ENCODE measurements at places on chromosomes 5 and 9.

DNA sequence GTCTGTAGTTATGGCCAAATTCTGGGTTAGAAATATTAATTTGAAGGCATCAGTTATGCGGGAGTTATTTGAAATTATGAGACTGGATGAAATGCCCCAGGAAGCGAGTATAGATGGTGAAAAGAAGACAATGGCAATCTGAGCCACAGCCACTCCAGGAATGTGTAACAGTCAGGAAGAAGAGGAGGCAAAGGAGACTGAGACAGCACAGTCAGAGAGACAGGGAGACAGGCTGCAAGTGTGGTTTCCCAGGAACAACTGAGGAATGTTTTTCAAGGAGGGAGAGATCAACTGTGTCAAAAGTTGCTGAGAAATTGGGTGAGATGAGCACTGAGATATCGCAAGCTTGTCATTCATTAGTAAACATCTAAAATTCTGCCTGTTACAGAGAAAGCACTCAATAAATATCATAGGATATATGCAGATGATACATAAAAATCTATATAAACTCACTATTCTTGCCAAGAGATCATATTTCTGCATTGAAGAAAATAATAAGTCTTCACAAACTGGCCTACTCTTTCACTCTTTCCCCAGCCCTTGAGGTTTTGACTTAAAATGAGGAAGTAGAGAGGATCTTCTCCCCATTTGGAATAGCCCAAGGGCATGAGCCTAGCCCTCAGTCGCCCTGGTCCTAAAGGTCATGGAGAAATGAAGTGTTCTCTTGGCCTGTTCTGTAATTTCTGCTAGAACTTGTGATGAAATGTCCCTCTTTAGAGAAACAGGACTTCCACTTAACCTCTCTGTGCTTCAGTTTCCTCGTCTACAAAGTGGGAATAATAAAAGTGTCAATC lies 48.5 kb upstream of the RLN1 start:
- DNase-seq = no peak

DNA sequence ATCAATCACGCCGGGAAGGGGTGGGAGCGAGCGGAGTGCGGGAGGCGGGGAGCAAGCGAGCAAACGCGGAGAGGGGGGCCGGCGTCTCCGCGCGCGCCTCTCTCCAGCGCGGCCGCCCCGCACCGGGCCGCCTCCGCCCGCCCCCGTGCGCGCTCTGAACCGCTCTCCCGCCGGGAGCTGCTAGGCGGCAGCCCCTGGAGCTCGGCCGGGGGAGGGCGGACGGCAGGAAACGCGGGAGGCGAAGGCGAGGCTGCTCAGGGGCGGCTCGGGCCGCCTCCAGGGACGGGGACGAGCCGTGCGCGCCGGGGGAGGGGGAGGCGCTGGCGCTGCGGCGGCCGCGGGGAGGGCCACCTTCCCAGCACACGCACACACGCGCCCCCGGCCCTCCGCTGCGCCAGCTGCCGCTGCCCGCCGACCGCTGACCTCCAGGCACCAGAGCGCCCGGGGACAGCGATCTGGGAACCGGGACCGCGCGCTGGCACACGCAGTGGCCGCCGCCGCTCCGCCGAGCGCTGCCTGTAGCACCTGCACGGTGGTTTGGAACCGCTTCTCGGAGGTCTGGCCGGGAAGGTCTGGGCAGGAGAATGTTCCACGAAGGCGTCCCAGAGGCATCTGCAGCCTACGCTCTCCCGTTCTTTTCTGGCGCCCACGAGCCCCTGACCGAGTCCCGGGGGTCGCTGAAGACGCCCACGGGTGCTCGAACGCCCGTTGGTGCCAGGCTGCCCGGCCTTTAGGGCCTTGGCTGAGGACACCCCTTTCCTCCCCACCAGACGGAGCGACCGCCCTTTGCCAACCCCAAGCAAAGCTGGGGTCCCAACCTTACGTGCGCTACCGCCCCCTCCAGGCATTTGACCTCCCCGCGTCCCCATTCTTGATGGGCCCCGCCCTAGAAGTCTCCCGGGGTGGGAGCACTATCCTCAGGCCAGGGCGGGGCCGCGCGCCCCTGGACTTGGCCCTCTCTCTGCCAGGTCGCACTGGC lies at the start of gene GABBR2:
TSS of gene GABBR2 (minus strand) at position 3 of the 979 bp plus-strand sequence. CDS start 198 bp downstream, outside the sequence.
- DNase-seq = no peak

- DNase-seq = peak; percentile 38
These were observed 108.2 kb downstream of the UBE2R2 start for GRCh38 chr9:33924978-33925797.

GRCh38 chr5:61177070-61177469 lies 14.8 kb upstream of the SMIM15 start:
- no peak for DNase-seq

- no peak for DNase-seq
These were observed 14.9 kb upstream of the LRRC14B start for GRCh38 chr5:176296-176823.

DNA sequence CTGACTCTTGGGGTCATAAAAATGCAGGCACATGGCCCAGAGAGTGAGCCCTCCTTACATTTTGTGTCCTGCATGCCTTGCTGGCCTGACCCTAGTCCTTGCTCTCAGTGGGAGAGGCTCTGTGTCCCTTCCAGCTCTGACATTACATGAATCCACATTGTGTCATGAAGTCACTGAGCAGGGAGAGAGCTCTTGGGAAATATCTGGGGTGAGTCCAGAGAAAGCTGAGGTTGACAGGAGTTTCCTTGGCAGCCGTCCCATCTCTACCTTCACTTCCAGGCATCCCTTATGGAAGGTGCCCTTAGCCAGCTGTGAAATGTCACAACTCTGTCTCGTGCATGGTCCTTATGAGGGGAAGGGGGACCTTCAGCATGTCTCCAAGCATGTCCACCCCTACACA lies 41.0 kb downstream of the FAT2 start:
- DNase-seq = no peak

DNA sequence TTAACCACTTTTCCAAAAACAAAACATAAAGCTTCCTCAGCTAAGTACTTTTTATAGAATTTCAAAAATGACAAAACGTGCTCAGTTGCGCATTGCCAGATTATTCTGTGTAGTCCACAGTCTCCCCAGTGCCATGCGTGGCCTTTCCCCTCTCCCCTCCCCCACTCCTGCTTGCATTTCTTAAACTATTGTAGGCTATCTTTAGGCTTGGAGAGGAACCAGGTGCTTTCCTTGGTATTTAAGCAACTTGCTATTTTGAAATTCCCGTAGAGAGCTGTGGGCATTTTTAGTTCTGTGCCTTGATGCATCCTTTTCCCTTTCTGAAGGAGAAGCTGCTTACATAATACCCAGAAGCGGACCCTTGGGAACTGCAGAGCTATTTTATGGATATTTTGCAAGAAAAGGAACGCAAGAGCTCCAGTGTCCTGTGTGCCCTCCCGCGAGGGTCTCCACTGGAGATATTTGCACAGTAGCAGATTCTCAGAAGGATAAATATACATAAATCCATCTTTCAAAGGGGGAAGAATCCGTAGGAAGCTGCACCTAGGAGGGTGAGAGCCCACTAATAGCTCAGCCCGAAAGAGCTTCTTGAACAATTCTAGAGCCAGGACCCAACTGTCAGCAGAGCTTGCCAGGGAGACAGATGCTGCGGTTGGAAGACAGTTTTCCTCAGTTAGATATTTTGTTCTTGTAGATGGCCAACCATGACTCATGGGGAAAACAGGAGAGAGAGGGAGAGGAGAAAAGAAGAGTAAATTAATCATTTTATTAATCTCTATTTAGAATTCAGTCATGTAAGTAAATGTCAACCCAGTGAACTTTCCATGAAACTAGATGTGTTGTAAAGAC lies 1298.3 kb upstream of the WWC1 start:
- peak; percentile 32 for DNase-seq

DNA sequence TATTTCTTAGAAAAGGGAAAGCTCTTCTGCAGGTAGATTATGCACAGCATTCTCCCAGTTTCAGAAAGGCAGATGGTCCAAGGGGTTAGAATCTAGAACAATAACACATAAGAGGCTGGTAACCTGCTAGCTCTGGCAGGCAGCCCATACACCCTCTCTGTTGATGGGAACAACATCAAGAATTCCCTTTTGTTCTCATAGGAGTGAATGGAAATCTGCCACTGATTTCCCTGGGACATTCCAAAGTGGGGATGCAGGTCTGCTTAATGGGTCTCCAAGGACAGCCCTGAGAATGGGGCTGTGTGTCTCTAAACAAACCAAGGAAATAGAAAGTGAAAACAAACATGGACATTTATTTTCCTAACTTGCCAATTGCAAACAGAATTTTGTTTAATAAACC lies 456.8 kb downstream of the EBF1 start:
- DNase-seq = peak; percentile 6

DNA sequence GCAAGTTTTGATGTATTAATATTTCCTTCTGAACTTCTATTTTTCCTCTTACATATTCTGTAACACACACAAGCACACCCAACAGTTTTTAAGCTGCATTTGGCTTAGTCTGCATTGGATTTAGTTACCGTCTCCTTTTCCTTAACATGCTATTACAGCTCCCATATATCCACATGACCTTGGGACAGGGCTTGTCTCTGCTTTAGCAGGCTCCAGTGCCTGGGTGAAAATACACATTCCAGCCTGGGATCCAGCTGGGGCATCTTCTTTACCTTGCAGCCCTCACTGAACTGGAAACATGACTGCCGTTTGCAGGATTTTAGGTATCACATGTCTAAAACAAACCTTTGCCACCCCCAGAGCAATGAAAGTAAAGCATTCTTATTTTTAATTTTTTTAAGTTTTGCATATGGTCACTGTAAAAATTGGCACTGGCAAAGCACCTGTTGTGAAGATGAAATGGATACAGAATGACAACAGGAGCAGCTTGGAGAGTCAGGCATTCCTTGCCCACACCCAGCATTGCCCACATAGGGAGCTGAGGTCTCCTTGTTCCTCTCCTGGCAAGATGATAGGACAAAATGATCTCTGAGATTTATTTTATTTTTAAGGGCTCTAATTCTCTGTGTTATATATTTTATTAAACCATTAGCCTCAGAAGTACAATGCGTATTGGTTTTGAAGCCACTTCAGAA lies 4.0 kb downstream of the GADD45G start:
- DNase-seq = no peak

DNA sequence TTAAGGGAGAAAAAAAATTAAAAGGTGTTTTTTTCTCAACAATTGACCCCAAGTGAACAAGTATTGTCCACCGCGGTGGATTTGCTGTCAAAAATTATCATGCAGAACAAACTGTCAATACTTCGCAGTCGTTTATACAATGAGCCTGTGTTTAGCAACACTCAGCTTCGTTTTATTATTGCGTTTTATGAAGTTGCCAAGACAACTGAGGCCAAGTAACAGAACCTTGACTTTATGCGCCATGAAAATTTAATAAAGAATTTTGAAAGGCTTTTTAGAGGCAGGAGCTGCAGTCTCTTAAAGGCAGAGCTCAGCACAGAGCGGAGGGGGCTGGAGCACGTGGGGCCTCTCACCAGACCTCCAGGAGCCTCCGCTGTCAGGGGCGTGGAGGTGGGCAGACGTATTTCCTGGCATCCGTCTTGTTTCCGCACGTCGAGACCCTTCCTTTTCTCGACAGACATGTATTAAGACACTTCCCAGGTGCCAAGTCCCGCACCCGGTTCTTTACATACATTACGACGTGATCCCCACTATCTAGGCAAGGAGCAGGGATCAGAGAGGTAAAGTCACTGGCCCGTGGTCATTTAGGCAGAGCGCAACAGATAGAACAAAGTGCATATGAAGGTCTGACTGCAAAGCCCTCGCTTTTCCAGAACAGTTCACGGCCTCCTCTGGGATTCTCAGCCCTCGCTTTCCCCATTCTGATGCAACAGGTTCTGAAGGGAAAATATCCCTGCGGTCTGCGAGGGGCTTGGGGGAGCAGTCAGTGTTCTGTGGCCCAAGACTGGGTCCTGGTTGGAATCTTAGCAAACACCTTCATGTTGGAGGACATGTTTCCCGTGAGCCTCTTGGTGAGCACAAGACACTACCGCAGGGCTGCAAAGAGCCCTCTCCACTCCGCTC lies 164.4 kb downstream of the DAB2IP start:
- DNase-seq = no peak

DNA sequence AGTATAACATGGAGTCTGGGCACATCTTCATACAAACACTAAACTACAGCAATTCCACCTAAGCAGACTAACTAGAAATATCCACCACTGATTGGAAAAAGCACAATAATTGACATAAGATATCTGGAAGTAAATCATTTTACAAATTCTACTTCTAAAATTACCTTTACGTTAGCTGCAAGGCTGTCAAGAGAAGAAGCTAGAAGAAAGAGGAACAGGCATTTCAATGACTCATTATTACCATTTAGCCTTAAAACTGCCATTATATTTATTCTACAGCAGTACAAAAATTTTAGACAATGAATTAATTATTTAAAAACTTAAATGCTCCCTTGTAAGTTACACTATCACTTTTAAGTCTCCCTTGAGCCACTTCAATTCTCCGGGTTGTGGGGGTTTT lies 43.4 kb upstream of the PLPP6 start:
- DNase-seq = no peak

DNA sequence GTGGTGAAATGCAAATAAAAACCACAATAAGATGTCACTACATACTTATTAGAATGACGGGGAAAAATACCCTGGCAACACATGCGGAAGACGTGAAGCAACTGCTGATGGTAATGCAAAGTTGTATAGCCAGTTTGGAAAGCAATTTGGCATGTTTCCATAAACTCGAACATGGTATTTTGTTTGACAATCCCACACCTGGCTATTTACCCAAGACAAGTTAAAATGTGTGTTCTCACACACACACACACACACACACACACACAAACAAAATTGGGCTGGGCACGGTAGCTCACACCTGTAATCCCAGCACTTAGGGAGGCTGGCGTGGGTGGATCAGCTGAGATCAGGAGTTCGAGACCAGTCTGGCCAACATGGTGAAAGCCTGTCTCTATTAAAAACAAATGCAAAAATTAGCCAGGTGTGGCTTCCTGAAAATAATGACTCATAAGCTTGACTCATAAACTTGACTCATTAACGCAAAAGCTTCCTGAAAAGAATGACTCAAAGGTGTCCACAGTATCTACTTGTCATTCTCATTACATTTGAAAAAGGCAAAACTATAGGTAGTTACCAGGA lies 456.5 kb downstream of the CDH18 start:
- DNase-seq = no peak

- no peak for DNase-seq
These were observed 3.2 kb upstream of the NR4A3 start for GRCh38 chr9:99818500-99818899.

- no peak for DNase-seq
These were observed 43.2 kb upstream of the UGCG start for GRCh38 chr9:111853450-111853827.

DNA sequence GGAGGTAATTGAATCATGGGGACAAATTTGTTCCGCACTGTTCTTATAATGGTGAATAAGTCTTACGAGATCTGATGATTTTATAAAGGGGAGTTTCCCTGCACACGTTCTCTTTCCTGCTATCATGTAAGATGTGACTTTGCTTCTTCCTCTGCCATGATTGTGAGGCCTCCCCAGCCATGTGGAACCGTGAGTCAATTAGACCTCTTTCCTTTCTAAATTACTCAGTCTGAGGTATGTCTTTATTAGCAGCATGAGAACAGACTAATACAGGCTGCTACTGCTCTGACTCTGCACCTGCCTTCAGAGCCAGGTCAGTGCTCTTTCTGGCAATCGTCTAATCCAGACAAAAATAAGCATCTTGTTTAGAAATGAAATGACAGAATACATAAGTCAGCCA lies 479.2 kb upstream of the TUSC1 start:
- DNase-seq = no peak

GRCh38 chr9:12955510-12956163 lies 180.8 kb downstream of the LURAP1L start:
- no peak for DNase-seq

Data from cerebellar nuclear complex (tissue), 1 donor.